ENCODE measurements at places on chromosomes 6 and 20.

DNA sequence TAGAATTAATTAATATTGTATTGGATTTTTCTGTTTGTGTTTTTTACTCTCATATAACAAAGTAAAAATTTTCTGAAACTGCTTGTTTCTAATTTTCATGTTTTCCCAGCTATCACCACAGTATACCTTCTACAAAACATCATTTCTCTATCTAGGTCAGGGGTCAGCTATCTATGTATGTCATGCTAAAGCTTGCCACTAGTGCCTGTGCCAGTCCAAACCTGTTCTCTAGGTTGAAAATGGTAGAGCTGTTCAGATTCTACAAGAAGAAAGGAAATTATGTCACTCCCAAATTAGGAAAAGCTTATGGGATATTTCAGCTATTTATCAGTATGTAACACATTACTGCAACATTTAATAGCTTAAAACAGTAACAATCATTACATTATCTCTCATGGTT is 5.8 kb upstream of the ME1 start:
- DNase-seq: no peak

- DNase-seq: no peak
Observed at GRCh38 chr6:87736809-87737540, 34.9 kb upstream of the AKIRIN2 start.

DNA sequence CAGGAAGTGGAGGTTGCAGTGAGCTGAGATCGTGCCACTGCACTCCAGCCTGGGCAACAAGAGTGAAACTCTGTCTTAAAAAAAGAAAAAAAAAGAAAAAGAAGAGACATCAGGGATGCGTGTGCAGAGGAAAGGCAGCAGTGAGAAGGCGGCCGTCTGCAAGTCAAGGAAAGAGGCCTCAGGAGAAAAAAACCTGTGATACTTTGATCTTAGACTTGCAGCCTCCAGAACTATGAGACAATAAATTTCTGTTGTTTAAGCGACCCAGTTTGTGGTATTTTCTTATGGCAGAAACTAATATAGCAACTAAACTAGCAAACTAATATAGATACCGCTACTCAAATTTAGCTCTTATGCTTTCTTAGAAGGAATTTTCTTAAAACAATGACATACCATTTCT is 36.1 kb downstream of the FGD2 start:
- no peak for DNase-seq

DNA sequence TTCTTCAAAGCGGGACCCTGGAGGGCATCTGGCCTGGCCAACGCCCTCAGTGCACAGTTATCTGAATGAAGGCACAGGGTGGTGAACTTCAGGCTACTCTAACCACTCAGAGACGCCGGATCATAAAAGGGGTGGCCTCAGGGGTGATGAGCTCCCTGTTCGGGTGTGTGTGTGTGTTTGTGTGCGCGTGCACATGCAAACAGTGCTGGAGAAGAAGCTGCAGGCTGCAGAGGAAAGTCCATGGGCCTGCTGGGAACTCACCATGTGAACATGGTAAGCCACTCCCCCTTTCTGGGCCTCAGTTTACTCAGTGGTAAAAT is 42.0 kb downstream of the KIAA1755 start:
- no peak for DNase-seq

DNA sequence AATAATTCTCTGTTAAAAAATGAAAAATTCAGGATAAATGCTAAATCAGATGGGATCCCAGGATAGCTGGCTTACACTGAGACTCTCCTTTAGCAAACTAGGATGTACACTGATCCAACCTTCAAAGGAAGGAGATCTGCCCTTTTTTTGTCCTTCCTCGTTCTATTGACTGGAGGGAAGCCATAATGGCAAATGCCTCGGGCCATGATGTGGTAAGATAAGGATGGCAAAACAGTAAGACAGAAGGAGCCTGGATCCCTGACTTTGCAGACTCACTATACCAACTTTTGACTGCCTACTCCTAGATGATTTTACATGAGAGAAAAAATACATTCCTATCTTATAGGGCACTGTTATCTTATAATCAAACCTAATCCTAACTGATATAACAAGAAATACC is 156.9 kb upstream of the BEND3 start:
- DNase-seq: no peak

GRCh38 chr6:40957616-40958492 is 81.2 kb downstream of the UNC5CL start:
- no peak for DNase-seq

GRCh38 chr6:4812068-4812467 is 35.9 kb downstream of the CDYL start:
- no peak for DNase-seq

GRCh38 chr6:9178071-9178470 is 742.7 kb upstream of the SLC35B3 start:
- no peak for DNase-seq

Measured in activated naive CD4-positive, alpha-beta T cell (primary cell).